ENCODE measurements at places on chromosomes 7 and 10. TPM values are rescaled to one million over a fixed set of nuclear protein-coding genes. Genes with fewer than 3 reads are reported as not detected.

DNA sequence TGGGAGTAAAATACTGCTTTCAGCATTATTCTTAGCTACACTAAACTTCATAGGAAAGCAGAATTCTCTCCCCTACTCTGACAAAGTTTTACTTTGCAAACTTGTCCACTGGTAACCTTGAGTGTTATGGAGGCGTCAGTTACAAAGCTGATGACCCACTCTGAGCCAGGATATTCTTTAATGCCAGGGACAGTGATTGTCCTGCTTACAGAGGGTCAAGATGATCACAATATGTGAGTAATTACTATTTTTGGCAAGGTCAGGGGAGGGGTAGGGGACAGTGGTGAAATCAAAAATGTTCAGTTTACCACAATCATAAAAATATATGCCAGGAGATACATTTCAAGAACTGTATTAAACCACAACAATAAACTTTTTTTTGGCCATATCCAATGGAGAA, 520.6 kb downstream of the SUGCT start:
- DNase-seq, result no peak

DNA sequence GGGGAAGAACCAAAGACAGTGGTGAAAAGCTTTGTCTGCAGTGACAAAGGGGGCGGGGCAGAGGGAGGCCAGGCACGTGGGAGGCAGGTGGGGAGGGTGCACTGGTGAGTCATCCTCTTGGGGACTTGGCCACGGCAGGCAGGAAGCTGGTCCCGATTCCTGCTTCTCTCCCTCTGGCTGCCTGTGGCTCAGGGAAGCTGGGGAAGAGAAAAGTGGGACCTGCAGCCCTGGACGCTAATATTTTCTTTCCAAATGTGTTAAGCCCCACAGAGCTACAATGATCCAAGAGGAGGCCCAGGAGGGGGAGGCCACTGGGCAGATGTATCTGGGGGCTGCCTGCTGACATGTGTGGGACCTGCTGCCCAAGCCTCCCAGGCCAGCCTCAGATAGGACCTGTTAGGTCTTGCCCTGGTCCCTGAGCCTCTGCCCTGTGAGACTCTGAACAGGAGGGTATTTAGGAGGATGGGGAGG, 231.8 kb downstream of the KCNMA1 start:
- peak; percentile 86 for DNase-seq

DNA sequence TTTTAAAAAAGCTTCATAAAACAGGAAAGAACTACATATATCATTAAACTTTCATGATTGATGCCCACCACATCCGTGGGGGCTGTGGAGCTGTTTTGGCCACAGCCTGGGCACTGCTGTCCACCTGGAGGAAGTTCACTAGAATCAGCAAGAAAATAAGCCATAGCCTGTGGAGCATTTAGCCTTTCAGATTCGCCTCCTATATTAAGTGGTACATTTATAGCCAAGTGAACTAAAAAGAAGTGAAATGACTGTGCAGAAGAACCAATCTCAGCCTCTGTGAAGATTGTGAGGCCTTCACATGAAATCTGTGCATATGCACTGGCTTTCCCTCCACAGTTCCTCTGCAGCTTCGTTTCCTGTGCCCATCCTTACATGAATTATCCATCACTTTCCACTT, 23.5 kb downstream of the WNT16 start:
- DNase-seq, result no peak

DNA sequence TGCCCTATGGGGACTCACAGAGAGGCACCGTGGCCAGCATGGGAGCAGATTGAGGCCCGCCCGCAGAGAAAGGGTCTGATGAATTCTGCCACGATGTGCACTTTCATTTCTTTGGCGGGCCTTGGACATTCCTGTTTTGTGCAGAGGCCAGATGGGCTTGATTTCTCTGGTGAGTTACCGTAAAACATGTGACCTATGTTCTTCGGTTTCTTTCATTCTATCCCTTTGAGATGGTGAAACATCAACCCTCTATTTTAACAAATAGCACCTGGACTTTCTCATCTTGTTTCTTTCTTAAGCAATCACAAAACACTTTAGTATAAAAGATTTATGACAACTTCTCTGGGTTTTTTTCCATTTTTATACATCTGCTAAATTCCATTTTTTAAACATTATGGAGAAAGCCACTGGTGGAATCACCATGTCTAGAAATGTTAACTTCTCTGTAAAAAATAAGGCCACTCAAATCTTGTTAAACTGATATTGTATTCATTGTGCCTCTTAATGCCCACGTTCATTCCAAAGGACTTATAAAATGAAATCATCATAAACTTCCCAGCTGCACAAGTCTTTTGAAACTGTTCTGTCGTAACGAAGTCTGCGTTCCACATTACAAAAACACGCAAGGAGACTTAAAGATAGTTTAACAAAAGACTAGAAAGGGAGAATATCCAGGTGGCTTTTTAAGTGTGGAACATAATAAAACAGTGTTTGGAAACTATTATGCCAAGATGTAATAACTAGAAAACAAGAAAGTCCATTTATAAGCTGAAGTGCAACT, 21.4 kb upstream of the ODAD2 start:
- DNase-seq, result no peak

GRCh38 chr10:72043016-72043834, 45.1 kb downstream of the SPOCK2 start:
- DNase-seq, result no peak

DNA sequence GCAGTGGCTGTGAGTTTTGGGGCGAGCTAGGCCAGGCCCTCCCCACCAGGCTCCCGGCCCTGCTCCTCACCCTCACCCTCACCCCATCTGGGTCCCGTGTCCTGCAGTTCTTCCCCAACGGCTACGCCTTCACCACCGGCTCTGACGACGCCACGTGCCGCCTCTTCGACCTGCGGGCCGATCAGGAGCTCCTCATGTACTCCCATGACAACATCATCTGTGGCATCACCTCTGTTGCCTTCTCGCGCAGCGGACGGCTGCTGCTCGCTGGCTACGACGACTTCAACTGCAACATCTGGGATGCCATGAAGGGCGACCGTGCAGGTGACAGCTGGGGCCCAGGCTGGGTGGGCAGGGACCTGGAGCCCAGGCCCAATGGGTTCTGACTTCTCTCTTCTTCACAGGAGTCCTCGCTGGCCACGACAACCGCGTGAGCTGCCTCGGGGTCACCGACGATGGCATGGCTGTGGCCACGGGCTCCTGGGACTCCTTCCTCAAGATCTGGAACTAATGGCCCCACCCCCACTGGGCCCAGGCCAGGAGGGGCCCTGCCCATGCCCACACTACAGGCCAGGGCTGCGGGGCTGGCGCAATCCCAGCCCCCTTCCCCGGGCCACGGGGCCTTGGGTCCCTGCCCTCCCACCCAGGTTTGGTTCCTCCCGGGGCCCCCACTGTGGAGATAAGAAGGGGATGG, 4.9 kb downstream of the GNB2 start:
- no peak for DNase-seq

- DNase-seq, result no peak
Observed at GRCh38 chr7:94041529-94041928, 37.4 kb upstream of the BET1 start.

- no peak for DNase-seq
Observed at GRCh38 chr10:17010363-17011145, 119.1 kb downstream of the CUBN start.

DNA sequence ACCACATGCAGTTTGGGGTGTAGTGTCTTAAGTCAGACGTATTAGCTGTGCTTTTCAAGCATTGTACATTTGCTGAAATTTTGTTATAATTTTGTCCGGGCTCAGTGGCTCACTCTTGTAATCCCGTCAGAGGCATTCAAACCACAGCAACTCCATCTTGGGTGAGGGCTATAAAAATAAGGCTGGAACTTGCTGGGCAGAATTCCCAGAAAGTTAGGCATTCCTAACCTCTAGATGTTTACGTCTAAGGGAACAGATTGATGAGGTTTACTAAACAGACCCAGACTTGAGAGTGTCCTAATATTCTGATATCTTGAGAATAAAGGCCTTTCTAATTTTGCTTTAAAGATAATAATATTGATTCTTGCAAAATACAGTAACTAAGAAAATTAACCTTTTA, 957.8 kb downstream of the NXPH1 start:
- DNase-seq, result no peak

- DNase-seq, result no peak
Observed at GRCh38 chr7:138458576-138459412, 1.3 kb upstream of the TRIM24 start.

DNA sequence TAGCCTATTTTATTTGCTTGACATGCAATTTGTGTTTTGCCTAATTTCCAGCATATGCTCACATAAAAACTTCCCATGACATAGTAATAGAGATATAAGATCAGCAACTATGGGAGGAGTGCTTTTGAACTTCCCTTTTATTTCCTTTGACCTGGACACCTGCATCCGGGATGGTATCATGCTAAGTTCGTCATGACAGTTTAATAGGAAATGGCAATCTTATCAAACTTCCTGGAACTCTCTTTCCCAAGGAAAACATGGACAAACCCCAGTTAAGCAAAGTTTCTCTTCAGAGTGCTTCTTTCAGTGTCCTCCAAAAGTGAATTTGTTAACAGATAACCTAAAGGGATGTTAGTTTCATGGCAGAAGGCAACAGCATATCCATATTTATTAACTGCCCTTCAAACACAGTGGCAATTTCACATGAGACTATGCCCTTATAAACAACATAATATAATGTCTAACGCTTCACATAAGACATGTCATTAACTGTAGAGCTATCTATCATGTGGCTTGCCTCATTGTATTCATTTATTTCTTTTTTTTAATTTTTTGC, 474.7 kb upstream of the SEMA3A start:
- no peak for DNase-seq

DNA sequence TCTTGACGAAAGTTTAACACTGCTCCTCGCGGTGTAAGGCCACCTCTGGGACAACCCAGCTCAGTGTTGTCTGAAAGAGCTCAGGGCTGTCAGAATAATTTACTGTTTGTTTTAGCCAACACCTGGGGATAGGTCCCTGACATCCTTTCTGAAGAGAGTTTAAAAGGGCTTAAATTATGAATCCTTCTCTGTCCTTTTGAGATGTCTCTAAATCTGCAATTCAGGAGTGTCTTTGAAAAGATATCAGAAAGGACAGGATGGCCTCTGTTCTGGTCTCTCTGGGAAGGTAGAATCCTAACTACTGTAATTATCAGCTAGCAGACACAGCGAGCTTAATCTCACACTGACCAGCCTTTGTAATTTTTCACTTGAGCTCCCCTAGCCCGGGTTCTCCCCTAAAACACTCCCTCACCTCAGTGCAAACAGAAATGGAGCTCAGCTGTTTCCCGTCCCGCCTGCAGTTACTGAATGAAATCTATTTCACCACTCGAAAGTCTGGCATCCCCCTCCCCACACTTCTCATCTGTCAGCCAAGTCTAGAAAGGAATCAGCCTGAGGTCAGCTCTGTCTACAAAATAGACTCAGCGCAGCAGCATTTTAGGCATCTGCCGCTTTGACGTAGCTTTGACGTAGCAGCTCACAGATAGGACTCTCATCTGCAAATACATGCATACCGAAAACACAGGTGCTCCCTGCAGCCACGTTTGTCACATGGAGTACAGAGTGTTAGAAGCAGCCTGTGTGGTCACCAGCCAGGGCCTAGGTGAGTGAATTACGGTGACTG, 4.8 kb downstream of the DYNC2I1 start:
- DNase-seq, result no peak

DNA sequence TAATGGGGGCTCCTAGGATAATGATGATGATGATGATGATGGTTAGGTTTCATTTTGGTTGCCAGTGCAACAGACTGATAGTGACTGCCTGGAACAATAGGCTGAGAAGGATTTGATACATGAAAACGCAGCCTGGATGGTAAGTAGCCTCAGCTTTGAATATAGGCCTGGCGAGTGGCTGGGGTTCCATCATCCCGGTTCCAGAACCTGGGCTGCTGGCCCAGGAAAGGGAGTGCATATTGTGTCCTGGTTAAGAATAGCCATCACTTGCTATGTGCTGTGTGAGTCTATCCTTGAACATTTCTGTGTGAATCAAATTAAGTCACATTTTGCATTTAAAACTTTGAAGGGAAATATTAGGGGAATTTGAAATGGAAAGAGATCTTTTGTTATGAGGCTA, 62.7 kb downstream of the SHH start:
- no peak for DNase-seq

- DNase-seq, result no peak
Observed at GRCh38 chr7:95694334-95694733, 78.0 kb upstream of the DYNC1I1 start.

GRCh38 chr7:81626008-81626407, 143.8 kb downstream of the HGF start:
- no peak for DNase-seq

- DNase-seq, result no peak
Observed at GRCh38 chr10:32269343-32270100, 77.4 kb downstream of the EPC1 start.

GRCh38 chr10:105075031-105075430, 433.9 kb downstream of the SORCS3 start:
- DNase-seq, result no peak

GRCh38 chr7:136496551-136496950, 371.9 kb upstream of the CHRM2 start:
- no peak for DNase-seq

- no peak for DNase-seq
Observed at GRCh38 chr10:79318369-79318768, 28.9 kb upstream of the PPIF start.

- no peak for DNase-seq
Observed at GRCh38 chr7:13466874-13467547, 522.5 kb downstream of the ETV1 start.

DNA sequence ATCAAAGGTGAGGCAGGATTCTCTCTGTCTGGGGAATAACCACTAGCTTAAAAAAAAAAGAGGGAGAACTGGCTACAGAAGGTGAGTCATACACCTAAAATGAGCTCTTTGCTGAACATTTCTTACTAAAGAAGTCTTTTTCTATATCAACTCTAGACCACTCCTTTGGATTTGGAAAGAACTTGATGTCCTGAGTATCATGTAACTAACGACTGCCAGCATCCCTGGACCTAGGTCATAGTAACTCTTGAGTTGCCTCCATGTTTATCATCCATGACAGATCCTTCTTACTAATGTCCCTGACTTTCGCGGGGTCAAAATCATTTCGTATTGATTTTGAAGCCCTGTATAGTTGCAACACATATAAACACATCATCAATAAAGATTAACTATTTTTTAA, 89.1 kb downstream of the CNOT4 start:
- no peak for DNase-seq

GRCh38 chr7:2689343-2689847, 1.4 kb downstream of the AMZ1 start:
- DNase-seq, result no peak

The TMEM229A gene
- 15.2 TPM for total RNA-seq

The ENO4 gene
- total RNA-seq, result 0.55 TPM

The HOXA9 gene
- not detected for total RNA-seq

The VWDE gene
- not detected for total RNA-seq

The GDF2 gene
- not detected for total RNA-seq

The FGL2 gene
- total RNA-seq, result 8.0 TPM

The NUDT1 gene
- not detected for total RNA-seq

The TDRD1 gene
- not detected for total RNA-seq

The PSMG3 gene
- total RNA-seq, result 4.9 TPM

The NME8 gene
- 14.8 TPM for total RNA-seq

The UCMA gene
- not detected for total RNA-seq

The CAV1 gene
- 305 TPM for total RNA-seq

The PRTFDC1 gene
- 21.6 TPM for total RNA-seq

The LRRTM3 gene
- not detected for total RNA-seq

The PTPRN2 gene
- total RNA-seq, result 35.8 TPM

Measured in stomach (tissue), 19 donors.